Activated CD4-positive, alpha-beta T cell treated with anti-CD3 and anti-CD28 coated beads, Interleukin-2, amount 50 U/mL, for 24 hours (primary cell): ENCODE measurements at places on chromosomes 3 and 15.
A peak's percentile ranks its signal among the peaks of the same experiment; 100 is the strongest.

DNA sequence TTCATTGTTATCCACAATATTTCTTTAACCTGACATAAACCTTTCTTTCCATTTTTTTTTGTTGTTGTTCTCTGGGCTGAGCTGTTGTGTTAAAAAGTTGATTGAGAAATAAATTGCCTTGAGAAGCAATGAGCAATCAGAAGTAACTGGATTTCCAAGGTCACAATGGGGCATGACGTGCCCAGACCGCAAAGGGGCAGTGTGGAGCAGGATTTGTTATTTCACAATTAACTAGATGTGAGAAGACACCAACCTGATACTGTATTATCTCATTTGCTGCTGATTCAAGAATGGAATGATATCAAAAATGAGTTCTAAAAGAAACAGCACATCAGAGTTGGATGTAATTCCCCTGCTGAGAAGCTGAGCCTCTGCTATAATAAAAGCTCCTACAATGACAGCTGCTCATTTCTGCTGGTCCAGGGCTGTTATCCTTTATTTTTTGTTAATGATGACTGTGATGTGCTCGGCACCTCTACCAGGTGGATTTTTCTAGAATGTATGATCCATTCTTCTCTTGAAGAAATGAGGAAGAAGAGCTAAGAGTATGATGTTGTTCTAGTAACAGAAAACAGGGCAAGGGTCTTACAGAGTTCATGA is 28.1 kb downstream of the CPNE4 start:
- DNase-seq: no peak

- DNase-seq: no peak
Measured at GRCh38 chr3:17329927-17330326, 412.5 kb downstream of the TBC1D5 start.

GRCh38 chr3:127847236-127847720 is 25.0 kb upstream of the MGLL start:
- no peak for DNase-seq

DNA sequence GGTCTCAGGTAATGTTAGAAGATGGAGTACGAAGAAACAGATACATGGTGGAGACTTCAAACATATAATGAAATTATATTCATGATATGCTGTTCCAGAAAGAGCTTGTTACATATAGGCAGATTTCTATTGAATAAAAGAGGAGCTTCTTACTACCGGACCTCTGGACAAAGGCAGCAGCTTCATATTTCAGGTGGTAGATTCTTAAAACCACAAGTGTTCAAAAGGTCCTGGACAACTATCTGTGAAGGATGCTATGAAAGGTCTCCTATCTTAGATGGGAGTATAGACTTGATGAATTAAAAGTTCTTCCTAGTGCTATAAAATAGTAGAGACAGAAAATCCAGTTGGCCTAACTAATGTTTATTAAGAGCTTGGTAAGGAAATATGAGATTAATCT is 43.2 kb downstream of the MYLK start:
- no peak for DNase-seq

- DNase-seq: no peak
Measured at GRCh38 chr3:170563712-170564423, 22.0 kb downstream of the SLC7A14 start.

- DNase-seq: no peak
Measured at GRCh38 chr15:59251001-59251845, 44.6 kb downstream of the LDHAL6B start.

GRCh38 chr3:4877173-4877787 is 102.0 kb upstream of the BHLHE40 start:
- DNase-seq: no peak

DNA sequence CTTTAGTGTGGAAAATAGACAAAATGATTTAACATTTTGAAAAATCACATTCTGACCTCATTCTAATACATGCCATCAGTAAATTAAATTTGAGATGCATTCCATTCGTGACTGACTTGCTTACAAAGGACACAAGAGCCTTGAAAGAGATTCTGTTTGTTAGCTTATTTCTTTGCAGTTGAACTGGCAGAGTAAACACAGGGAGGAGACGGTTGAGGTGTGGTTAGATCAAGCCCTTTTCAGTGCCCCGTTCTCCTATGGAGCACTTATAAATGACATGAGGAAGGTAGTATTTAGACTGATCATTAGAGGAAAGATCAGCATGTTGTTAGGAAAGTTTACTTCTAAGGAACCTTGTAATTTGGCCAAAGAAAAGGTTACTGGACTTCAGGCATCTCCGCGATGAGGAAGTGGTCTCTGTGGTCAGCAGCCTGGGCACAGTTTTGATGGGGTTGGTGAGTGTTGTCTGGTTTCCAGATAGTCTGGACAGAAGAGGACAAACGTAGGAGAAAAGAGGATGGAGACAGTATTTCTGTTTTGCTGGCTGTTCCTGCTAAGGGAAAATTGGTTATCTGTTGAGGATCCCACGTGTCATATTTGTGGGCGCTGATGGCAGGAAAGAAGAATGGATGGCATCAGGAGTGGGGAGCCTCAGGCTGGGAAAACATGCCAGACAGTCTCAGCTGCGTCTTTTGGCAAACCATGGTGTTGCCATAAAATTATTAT is 328.9 kb upstream of the TBL1XR1 start:
- DNase-seq: no peak

DNA sequence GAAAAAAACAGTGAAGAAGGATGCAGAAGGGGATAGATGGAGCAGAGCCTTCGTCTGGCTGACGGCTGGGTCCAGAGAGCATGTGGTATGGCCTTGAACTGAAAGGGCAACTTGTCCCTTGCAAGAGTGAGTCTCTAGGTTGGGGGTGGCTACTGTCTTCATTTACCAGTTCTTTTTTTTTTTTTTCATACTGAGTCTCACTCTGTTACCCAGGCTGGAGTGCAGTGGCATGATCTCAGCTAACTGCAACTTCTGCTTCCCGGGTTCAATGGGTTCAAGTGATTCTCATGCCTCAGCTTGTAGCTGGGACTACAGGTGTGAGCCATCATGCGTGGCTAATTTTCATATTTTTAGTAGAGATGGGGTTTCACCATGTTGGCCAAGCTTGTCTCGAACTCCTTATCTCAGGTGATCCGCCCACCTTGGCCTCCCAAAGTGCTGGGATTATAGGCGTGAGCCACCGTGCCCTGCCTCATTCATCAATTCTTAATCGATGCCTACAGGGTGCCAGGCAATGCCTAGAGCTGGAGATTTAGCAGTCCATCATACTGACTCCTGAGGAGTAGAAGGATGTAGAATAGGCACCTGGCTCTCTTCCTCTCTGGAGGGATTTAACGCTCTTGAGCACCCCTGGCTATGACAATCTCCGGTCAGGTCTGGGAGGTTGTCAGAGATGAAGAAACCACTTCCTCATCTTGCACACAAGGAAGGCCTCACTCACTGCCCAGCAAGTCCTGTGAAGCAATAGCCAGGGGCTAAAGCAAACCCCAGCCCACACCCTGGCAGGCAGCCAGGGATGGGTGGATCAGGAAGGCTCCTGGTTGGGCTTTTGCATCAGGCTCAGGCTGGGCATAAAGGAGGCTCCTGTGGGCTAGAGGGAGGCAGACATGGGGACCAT is at the start of gene CAMP:
Gene CAMP, plus strand, starts transcription at position 880 of the 898 bp plus-strand sequence. Its CDS starts 17 bp downstream, at position 897.
- DNase-seq: no peak

DNA sequence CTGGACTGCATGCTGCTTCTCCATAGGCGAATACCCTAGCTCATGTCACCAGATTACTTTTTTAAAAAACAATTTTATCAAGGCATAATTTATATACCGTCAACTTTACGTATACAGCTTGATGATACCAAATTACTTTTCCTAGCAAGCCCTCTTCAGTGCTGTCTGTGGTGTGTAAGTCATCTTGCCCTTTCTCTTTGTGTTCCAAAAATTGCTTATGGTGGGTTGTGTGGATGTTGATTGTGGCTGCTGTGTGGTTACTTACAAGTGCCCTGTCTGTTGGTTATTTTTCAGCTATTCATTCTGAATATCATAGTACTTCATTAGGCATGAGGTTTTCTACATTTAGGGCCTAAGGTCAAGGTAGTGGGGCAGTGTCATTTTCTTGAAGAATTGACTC is 12.8 kb downstream of the TMOD3 start:
- DNase-seq: no peak

DNA sequence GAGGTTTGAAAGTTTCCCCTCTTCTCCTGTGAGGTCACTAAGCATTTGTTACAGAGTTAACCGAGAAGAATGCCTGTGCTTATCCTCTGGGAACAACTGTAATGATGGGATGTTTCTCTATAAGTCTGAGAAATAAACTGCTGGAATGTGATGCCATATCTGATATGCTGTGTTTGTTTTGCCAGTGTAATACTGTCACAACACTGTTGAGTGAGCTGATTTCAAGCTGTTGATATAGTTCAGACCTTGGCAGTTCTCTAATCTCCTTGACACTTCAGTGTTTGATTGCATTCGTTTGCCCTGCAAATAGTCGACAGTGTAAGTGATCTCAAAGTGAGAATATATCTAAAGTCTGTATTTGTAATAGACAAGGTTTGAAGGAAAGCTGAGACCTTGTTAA is 73.3 kb downstream of the PTPRG start:
- DNase-seq: no peak

- DNase-seq: no peak
Measured at GRCh38 chr3:50806806-50807205, 132.1 kb downstream of the DOCK3 start.

DNA sequence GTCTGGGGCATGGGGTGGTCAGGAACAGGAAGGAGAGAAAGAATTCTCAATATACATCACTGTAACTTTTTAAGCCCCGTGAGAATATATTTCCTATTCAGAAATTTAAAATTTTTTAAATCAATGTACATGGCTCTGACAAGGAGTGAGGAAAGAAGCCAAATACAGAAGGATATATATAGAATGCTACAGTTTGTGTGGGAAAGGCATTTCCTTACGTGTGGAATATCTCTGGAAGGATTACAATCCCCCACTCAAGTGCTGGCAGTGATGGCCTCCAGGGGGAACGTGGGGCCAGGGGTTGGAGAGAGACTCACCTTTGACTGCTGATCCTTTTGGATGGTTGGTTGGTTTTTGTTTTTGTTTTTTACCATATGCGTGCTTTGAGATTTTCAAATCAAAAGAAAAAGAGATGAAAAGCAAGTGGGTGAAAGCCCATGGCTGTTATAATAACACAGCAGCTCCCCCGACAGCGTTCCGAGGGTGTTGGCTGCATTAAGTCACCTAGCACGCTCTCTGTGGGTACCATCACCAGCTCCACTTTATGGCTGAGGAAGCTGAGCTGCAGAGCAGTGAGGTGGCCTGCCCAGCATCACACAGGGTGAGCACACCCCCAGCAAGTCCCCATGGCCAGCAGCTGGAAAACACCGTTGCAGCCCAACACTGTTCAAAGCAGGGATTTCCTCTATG is 39.9 kb downstream of the TPRA1 start:
- DNase-seq: no peak

DNA sequence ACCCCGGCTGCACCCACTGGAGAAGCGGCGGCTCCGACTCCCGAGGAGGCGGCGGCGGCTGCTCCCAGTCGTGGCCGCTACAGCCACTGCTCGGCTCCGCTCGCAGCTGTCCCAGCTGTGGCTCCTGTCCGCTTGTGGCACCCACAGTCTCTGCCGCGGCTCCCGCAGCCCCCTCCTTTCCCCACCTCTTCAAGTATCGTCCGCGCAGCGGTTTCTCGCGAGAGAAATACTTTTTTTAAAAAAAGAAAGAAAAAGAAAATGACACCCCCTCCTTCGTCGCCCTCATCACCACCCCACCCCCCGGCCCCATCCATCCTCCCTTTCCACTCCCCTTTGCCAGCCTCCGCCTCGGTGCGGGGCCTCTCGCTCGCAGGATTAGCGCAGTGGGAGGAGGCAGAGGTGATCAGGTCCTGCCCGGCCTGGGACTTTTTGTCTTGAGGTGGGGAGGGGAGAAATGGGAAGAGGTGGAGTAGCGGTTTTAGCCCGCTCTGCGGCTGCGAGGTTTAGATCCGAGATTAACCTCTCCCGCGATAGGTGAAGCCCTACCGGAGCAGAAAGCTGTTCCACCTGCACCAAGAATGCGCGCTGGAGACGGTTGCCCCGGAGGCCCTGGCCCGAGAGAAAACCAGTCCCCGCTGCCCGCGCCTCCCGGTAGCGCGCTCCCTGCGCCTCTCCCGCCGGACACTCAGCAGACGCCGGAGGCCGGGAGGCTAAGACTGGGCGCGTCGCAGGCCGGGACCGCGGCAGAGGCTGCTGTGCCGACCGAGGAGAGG is at the start of gene FBN1:
Gene FBN1, minus strand, starts transcription at position 152 of the 773 bp plus-strand sequence. CDS start 940 bp downstream, outside the sequence.
- no peak for DNase-seq

DNA sequence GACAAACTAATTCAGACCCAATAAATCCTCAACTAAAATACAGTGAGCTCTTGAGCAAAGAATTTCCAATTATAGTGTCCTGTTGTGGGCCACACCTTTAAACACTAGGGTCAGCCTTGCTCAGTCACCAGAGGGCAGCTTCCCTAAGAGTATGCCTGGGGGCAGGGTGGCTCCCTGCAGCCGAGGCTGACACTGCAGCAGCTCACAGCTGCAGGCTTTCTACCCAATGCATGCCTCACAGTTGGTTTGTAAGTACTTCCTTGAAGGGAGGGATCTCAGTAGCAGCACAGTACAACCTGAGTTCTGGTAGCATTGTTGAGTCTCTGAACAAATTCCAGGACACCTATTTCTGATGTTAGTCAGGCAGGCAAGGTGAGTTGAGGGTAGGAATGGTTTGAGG is 335.6 kb downstream of the TUSC7 start:
- no peak for DNase-seq

GRCh38 chr3:109943181-109943580 is 605.8 kb upstream of the DPPA4 start:
- DNase-seq: no peak

GRCh38 chr15:73051391-73051806 is 864 bp upstream of the NEO1 start:
- DNase-seq: peak; percentile 0

DNA sequence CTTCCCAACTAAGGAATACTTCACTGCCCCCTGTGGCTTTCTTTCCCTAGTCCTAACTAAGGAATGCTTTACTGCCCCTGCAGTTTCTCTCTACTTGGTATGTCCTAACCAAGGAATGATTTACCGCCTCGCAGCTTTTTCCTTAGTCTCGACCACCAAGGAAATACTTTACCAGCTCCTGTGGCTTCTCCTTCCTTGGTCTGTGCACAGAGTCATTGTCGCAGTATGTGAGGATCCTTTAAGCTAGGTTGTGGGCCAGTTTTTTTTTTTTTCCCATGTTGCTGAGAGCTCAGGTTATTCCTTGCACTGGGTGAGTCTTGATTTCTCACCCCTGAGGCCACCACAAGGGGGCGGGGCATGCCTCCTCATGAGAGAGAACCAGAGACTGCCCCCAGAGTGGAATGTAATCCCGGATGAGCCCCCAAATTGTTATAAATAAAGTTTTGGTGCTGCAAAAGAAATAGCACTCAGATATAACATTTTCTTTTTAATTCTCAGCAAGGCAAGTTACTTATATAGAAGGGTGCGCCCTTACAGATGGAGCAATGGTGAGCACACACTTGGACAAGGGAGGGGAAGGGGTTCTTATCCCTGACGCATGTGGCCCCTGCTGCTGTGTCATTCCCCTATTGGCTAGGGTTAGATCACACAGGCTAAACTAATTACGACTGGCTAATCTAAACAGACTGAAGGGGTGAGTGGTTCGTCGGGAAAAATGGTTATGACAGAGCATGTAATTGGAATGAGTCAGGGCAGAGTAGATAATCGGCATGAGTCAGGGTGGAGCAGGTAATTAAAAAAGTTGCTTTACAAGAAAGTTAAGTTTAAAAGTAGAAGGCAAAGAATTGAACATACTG is 27.0 kb downstream of the NDUFB4 start:
- DNase-seq: no peak

GRCh38 chr15:57675481-57676181 is 30.9 kb upstream of the POLR2M start:
- no peak for DNase-seq
